ENCODE measurements at places on chromosomes 2 and 18.

DNA sequence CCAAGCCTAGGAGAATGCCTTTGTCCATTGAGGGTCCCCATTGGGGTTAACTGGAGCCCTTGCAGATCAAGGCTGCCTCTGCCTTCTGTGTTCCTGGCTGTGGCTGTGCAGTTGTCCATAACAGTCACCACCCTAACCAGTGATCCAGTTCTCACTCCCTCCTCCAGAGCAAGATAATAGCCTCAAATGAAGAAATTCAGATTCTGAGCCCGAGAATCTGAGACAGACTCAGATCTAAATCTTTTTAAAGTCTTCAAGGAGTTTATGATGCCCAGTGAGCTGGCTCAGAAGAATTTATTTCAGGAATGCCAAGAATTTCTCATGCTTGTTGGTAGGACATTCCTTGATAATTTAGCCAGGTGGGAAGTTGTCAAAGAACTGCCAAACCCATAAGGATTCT is 44.3 kb upstream of the RAB6C start:
- DNase-seq = no peak

DNA sequence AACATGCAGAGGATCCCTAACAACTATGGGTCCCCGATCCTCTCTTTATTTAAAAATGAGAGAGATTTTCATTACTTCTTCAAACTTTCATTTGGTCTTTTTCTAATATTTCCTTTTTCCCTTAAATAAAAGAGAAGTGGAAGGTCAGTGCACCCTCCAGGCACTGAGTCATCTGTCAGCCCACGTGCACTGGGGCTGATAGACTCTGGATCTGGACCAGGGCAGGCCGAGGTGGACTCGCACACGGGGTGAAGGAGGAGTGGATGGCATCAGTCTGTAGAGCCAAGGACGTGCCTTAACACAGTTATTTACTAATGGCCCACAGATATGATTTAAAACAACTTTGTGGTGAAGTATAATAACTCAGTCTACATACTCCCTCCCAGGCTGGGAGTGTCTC is 214.4 kb upstream of the TMEM200C start:
- no peak for DNase-seq

DNA sequence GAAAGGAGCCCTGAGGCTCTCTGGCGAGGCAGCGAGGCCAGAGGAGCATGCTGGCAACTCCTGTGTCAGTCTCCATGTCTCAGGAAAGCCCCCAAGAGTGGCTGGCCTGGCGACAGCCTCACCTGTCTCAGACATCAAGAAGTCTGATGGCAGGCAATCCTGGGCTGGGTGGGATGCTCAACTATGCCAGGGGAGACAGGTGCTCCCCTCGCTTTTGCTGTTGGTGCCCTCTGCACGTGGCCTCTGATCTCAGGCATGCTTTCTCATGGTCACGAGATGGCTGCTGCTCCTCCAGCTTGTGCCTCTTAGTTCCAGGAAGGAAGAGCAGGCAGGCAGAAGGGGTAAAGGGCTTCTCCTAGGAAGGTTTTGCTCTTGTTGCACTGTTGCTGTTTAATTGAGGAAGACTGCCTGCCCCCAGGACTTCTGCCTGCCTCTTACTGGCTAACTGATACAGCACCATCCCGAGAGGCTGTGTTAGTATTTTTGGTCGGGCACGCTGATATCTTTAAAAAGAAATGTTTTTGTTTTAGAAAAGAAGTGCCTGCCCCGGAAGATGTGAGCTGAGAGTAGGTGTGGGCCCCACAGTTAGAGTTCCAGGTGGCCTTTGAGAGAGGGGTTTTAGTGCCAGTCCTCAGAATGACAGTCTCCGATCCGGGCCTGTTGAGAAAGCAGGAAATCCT is 344.8 kb upstream of the HS6ST1 start:
- no peak for DNase-seq

- DNase-seq = no peak
Measured at GRCh38 chr2:39623917-39624316, 41.8 kb upstream of the TMEM178A start.

GRCh38 chr2:127219171-127220070 is 678 bp downstream of the CYP27C1 start:
- no peak for DNase-seq
